Mesothelial cell of epicardium (in vitro differentiated cells): ENCODE measurements at places on chromosomes 11 and 22.

GRCh38 chr22:44393066-44393465 is 80.3 kb upstream of the SHISAL1 start:
- no peak for DNase-seq

DNA sequence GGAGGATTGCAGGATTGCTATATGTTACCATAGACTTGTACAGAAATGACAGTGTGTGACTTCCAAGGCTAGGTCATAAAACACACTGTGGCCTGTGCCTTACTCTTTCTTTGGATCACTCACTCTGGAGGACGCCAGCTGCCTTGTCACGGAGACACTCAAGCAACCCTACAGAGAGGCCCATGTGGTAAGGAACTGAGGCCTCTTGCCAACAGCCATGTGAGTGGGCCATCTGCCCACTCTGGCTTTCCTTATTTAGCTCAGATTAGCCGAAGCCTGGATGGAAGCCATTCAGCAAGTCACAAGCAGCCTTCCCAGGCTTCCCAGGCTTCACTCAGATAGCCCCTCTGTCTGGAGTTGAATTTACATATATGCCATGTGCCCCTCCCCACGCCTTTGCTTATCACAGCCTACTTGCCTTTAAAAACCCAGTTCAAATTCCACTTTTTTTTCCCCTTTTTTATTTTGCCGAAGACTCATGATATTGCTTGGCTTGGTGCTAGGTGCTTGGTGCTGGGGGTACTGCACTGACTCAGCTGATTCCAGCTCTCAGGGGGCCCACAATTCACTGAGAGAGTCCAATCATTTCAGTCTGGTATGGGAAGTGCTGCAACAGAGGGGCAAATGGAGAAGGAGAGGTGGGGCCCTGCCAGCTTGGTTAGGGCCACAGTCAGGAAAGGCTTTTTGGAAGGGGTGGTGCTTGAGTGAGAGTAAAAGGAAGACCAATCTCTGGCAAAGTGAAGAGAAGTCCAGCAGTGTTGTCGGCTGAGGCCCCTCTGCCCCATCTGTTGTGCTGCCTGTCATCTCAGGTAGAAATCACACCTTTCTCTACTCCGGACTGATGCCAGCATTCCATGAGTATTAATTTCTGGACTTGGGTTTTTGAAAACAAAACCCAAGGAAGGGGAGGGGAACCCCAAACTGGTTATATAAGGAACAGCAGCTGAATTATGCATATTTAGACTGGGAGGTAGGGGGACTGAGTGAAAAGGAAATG is 14.5 kb upstream of the P4HA3 start:
- no peak for DNase-seq

DNA sequence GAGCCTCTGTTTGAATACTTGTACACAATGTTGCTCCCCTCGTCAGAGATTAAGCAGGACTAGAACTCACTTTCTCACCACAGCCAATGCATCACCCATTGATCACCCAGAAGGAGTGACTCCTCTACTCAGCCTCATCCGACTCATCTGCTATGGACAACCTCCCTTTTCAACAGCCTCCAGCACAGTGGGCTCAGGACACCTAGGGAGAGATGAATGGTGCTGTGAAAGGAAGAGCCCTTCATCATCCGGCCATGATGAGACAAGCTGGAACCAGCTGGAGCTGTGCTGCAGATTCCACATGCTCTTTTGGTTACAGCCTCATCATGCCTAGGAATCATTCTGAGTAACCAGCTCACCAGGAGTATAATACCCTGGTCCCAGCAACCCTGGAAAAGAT is 15.5 kb downstream of the C11orf91 start:
- no peak for DNase-seq

GRCh38 chr11:134980819-134981710 is 569.0 kb upstream of the B3GAT1 start:
- DNase-seq: no peak

- no peak for DNase-seq
Measured at GRCh38 chr22:11616811-11617210, 3911.2 kb upstream of the OR11H1 start.

DNA sequence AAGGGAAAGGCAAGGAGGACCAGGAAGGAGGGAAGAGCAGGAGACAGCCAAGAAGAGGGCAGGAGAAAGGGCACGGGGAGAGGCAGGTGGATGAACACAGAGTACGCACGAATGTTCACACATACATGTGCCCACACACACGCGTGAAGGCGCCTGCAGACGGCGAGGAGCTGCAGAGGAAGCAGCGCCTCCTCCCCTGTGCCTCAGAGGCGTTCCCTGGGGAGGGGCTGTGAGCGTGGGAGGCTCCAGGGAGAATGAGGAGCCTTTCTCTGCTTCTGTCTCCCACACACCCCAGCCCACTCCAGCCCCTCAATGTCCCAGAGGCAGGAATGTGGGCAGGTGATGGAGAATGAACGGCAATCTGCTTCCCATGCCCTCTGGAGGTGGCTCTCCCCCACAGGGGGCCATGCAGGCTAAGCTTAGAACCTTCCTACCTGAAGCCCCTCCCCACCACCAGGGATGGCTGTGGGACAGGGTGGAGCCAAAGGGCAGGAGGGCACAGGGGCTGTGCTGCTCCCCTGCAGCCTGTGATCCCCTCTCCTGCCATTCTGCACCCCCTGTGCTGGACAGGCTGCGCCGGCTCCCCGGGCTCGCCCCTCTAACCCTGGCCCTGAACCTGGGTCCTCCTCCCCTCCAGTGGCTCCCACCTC is 25.3 kb downstream of the PPM1F start:
- no peak for DNase-seq

DNA sequence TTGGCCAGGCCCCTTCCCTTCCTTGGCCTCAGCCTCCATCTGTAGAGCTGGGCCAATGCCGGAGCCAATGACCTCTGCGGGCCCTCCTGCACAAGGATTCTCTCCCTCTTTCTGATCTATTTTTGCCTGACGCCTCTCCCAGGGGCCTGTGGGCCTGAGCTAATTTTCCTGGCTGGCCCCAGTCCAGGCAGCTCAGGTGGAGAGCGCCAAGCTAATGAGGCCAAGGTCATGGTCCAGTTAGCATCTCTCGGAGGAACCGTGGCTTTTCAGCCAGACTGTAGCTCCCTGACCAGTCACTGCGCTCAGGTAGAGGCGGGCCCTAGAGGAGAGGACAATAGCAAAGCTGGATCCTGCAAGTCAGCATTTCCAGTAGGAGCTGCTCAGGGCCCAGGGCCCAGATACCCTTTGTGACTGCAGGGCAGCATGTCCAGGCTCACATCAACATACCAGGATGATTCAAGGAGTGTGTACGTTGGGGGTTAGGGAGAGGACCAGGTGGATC is 43.5 kb downstream of the APOL3 start:
- no peak for DNase-seq
